Kidney epithelial cell (primary cell): ENCODE measurements at places on chromosomes 5 and 9.

GRCh38 chr5:180785794-180786221, 16.8 kb downstream of the MGAT1 start:
- no peak for DNase-seq

DNA sequence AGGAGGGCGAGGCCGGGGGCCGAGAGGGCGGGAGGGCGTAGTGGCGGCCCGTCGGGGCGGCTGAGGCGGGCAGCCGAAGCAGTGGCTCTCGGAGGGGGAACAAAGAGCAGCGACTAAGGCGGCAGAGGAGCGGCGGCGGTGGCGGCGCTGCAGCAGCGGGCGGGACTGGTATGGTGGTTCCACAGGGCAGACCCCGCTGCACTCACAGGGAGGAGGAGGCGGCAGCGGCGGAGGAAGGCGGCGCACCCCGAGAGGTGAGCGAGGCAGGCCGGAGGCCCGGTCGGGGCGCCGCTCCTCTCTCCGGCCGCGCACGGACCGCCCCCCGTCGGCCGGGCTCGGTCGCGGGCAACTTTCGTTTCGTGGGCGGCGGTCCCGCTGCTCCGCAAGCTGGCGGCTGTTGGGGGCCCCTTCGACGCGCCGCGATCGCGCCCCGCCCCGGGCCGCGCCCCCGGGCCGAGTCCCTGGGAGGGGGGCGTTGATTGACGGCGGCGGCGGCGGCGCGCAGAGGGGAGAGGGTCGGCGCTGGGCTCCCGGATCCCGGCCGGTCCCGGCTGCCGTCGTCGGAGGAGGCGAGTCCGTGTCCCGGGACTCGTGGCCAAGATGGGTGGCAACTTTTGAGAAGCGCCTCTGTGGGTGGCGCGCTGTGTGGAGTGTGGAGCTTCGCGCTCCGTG, 467 bp downstream of the CNOT6 start:
- no peak for DNase-seq

GRCh38 chr5:138972836-138973235, 97.7 kb upstream of the LRRTM2 start:
- no peak for DNase-seq

DNA sequence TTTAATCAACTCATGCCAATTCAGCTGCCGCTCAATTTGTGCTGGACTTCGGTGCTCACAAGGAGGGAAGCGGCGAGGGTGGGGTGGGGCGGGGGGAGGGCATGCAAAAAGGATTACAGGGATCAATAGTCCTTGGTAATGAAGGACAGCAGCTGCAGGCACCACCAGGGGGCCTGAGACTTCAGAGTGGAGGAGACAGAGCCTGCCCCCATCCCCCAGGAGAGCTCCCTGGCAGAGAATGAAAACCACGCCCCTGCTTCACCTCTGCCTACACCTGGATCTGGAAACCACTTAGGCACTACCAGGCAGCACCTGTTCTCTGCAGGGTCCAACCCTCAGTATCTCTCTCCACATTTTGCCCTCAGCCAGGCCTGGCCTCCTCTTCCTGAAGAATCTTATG, 155.6 kb downstream of the TRIM32 start:
- DNase-seq = no peak

- DNase-seq = no peak
Measured at GRCh38 chr9:95807326-95807947, 68.1 kb upstream of the ERCC6L2 start.

DNA sequence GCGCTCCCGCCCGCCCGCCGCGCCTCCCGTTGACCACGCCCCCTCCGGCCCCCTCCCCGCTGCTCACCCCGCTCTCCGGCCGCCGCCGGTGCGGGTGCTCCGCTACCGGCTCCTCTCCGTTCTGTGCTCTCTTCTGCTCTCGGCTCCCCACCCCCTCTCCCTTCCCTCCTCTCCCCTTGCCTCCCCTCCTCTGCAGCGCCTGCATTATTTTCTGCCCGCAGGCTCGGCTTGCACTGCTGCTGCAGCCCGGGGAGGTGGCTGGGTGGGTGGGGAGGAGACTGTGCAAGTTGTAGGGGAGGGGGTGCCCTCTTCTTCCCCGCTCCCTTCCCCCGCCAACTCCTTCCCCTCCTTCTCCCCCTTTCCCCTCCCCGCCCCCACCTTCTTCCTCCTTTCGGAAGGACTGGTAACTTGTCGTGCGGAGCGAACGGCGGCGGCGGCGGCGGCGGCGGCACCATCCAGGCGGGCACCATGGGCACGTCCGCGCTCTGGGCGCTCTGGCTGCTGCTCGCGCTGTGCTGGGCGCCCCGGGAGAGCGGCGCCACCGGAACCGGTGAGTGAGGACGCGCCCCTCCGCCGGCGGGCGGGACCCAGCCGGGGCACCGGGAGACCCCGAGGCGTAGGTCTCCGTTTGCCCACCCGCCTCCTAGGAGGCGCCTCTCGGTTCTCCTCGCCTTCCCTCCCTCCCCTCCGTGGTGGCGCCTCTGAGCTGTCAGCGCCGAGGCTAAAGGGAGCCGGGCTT, at the start of gene VLDLR:
VLDLR (plus strand) TSS at position 66 of the 739 bp plus-strand sequence; CDS start at position 469, 403 bp downstream.
- DNase-seq = no peak

GRCh38 chr5:132499440-132500243, 9.1 kb upstream of the IRF1 start:
- DNase-seq = no peak

DNA sequence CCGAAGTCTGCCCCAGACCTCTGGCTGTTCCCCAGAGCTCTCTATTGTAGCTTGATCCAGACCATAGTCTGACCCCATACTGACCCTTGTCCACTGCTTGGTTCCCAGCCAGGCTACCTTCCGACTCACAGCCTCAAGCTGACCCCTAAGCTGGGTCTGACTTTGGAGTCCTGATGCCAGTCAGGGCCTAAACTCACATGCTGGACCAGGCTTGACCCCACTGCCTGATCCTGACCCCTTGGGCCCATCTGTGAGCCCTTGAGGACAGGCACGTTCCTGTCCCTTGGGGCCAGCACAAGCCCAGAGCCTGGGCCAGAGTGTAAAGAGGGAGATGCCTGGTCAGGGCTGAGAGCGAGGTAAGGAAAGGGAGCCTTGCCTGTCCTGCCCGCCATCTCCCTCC, 32.7 kb upstream of the ENHO start:
- no peak for DNase-seq

DNA sequence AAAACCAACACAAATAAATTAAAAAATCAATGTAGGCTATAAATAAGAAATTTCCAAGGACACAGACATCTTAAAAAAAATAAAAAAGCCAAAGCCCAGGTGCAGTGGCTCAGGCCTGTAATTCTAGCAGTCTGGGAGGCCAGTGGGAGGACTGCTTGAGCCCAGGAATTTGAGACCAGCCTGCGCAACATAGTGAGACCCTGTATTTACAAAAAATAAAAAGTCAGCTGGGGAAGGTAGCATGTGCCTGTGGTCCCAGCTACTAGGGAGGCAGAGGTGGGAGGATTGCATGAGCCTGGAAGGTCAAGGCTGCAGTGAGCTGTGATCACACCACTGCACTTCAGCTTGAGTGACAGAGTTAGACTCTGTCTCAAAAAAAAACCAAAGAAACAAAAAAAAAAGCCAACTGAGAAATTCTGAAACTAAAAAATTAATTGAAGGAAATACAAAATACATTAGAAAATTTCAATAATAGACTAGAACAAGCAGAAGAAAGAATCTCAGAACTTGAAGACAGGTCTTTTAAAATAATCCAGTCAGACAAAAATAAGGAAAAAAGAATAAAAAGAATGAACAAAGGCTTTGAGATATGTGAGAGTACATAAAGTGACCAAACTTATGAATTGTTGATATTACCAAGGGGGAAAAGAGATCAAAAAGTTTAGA, 149.5 kb upstream of the PANK3 start:
- DNase-seq = no peak

GRCh38 chr5:178242416-178242815, 9.8 kb upstream of the PHYKPL start:
- DNase-seq = no peak

DNA sequence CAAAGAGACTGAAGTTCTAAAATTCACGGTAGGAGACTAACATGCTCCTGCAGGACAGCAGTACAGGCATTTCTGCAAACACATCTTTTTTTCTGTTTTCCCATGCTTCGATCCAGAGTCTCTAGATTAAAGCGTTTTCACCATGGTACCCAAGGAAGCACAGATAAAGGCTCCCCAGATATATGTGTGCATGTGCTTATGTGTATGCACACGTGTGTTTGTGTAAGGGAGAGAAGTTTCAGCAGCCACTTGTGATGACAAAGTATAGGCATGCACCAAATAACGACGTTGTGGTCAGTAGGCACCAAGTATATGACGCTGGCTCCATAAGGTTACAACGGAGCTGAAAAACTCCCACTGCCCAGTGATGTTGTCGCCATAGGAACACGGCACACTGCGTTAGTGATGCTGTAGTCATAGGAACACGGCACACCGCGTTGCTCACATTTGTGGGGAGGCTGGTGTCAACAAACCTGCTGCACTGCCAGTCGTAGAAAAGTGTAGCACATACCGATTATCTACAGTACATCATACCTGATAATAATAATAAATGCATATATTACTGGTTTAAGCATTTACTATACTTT, 21.7 kb downstream of the MED10 start:
- DNase-seq = no peak

DNA sequence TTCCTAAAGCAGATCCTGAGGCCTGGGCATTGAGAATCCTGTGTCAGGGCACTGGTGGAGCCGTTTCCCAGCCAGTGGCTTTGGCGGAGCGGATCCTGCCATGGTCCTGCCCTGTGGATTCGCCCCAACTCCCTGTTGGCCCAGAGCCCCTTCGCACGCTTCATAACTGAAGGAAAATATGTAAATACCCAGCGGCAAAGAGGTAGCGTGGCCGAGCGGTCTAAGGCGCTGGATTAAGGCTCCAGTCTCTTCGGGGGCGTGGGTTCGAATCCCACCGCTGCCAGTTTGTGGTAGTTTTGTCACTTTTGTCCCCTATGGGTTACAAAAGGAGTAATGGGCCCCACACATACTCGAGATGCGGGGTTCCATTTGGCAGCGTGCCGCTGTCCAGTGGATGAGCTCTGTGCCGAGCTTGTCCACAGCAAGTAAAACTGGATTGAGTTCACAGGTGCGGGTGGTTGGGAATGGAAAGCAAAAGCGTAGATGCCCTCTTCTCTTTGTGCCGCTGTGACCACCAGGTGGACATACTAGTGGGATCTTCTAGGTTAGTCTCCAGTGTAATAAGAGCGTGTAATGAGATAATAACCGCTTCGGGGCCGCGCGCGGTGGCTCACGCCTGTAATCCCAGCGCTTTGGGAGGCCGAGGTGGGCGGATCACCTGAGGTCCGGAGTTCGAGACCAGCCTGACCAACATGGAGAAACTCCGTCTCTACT, 17.3 kb downstream of the TRIM7 start:
- DNase-seq = no peak

DNA sequence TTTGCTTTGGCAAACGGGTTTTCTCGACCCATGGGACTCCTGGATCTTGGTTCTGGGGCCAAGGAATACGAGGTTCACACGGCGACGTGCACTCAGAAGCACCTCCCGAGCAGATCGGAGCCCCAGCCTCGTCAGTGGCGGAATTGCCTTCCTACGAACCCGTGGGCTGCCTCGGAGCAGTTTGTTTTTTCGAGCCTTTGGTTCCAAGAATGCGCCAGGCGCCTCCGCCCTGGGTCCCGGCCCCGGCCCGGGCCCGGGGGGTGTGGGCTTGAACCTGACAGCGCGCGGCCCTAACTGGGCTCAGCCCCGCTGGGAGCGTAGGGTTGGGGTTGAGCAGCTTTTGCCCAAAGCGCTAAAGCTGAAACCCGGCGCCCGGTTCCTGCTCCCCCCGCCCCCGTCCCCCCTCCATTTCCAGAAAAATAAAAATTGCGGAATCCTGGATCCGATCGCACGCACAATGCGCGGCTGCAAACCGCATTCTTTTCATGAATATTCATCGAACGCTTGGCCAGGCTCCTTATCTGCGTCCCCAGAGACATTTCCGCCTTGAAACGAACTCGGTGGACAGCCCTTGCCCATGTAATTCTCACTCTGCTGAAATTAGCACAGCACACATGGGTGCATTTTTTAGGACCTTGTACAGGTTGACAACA, 1.0 kb downstream of the BASP1 start:
- no peak for DNase-seq

GRCh38 chr5:140153905-140154304, 21.1 kb upstream of the CYSTM1 start:
- DNase-seq = no peak

- DNase-seq = no peak
Measured at GRCh38 chr5:3386637-3387036, 209.0 kb upstream of the IRX1 start.

- DNase-seq = no peak
Measured at GRCh38 chr5:8813180-8813579, 732.7 kb downstream of the SEMA5A start.

DNA sequence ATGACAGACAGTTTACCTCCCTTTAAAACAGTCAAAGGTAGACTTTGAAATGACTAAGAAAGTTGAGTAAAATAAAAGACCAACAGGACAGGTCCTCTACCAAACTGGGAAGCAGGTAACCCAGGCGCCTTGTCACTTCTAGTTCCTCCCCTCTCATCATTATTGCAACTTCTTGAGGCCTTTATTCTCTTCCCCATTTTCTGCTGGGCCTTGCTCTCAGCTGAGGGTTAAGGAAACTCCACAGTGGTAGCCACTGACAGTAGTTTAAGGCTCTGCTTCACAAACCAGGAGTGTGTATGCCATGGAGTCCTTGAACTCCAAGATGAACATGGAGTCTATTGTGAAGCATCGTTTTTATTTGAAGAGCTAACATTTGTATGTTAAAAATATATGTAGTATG, 36.9 kb upstream of the TCERG1 start:
- DNase-seq = no peak

DNA sequence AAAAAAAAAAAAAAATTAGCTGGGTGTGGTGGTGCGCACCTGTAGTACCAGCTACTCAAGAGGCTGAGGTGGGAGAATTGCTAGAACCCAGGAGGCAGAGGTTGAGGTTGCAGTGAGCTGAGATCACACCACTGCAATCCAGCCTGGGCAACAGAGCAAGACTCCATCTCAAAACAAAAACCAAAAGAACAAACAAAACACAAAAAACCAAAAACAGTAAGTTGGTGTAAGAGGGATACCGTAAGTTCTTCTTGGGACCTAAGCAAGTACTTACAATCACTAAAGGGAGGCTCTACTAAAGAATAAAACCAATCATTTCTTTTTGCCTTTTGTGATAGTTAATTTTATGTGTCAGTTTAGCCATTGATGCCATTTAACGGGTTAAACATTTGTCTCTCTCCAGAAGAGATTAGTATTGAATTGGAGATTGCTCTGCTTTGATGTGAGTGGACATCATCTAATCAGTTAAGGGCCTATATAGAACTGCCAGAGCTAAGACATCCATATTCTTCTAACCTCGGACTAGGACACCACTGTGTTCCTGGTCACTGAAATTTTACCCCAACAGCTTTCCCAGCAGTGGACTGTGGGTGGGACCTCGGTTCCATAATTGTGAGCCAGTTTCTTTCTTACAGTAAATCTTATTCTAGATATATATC, 10.5 kb upstream of the ETF1 start:
- no peak for DNase-seq

DNA sequence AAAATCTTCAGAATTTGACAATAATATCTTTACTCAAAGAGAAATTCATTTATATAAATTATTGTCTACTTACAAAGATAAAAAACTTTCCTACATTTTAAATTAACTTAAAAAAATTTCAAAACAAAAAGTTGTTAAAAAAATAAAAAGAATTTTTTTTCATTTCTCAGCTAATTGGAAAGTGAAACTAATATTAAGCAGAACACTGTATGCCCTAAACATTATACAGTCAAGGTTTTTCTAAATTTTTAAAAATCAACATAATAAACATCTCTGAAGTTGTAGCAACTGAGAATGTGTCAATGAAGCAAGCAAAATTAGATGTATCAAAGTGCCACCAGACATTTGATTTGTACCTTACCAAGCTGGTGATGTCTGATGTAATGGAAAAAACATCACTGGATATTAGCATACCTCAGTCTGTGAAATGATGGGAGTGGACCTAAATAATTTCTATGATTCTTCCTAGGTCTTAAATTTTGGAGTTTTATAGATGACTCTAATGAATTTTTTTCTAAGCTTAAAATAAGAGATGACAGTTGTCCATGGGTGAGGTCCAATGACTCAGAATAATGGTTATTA, 290.1 kb downstream of the ADAMTS6 start:
- no peak for DNase-seq
